Naive B cell (primary cell): ENCODE measurements at places on chromosomes 12 and 14. TPM values are rescaled to one million over a fixed set of nuclear protein-coding genes. Genes with fewer than 3 reads are reported as not detected.

The NTS gene
- not detected for polyA plus RNA-seq

DNA sequence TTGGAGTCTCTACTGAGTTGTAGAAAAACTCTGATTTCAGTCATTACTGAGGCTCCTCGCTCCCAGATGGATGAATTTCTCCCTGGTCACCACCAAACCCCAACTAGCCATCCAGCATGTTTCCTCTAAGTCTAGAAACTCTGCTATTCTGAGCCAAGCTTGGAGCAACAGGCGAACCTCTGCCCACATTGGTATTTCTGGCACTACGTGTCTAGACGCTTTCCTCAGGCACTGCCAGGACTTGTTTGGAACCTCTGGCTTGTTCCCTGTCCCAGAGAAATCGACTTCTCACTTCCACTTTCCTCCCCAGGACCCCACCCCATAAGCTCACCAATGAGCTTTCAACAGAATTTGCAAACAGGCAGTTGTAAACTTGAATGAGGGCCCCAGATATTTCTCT is 27.6 kb downstream of the WSCD2 start:
- no peak for DNase-seq
- H3K27me3 ChIP-seq, result peaks cover 14% of the 10 kb centered on the region
- no peak overlapping the region for H3K27ac ChIP-seq
- H3K36me3 ChIP-seq, result no peaks in the 10 kb centered on the region

The KRT78 gene
- not detected for polyA plus RNA-seq

The HHIPL1 gene
- polyA plus RNA-seq, result not detected

DNA sequence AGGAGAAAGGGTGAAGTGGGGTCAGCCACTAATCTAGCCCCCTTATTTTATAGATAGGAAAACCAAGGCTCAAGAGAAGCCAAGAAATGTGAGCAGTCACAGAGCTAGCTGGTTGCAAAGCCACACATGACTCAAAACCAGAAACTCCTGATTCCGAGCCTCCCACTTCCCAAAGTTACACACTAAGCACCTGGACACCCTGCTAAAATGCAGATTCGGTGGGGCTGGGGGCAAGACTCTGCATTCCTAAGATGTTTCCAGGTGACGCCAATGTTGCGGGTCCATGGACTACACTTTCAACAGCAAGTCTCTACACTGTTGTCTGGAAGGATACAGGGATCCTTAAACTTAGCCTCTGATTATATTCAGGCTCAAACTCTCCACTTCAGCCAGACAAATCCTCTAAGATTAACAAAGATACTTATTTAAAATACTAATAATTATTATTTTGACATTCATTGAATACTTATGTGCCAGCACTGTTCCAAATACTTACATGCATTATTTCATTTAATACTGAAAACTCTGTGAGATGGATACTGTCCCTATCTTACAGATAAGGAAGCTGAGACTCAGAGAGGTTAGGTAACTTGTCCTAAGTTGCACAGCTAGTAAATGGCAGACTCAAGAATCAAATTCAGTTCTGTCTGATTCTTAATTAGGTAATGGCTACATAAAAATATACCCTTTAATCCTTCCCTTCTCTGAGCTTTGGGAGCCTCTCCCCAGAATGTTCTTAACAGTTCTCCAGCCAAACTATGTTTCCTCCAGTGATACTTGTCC is 81.4 kb downstream of the CRACR2A start:
- no peak overlapping the region for H3K27ac ChIP-seq
- H3K27me3 ChIP-seq, result no peaks in the 10 kb centered on the region
- no peaks in the 10 kb centered on the region for H3K4me1 ChIP-seq
- H3K4me3 ChIP-seq, result no peak overlapping the region

DNA sequence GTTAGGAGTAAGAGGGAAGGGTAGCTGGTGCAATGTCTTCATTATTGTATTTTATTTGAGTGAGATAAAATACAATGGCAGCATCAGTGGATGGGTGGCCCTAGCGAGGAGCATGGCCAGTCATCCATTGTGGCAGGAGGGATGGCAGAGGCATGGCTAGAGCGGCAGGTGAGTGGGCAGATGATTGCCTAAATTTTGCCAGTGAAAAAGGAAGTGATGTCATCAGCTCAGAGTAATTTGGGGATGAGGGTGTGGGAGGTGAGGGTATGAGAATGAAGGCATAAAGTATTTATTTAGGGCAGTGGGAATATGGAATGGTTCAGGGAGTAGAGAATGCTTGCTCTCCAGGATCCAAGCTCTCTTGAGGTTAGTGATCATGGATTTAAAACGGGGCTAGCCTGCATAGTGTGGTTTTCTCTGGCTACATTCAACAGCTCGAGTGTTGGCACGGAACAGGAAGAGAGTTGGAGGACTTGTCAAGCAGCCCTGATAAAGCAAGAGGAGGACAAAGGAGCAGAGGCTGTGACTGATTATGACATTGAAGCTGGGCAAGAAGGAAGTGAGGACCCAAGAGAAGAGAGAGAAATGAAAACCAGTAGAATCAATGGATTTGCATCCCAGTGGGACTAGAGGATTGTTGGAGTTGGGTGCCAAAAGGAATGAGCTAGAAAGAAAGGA is 18.7 kb upstream of the SERPINA6 start:
- no peak for DNase-seq
- no peak overlapping the region for H3K4me3 ChIP-seq
- H3K27ac ChIP-seq, result peak overlapping the region; percentile 76
- peaks cover 21% of the 10 kb centered on the region for H3K27me3 ChIP-seq
- H3K4me1 ChIP-seq, result peaks cover 4% of the 10 kb centered on the region

The PRICKLE1 gene
- 26.6 TPM for polyA plus RNA-seq

The IQSEC3 gene
- polyA plus RNA-seq, result not detected

- peaks cover 9% of the 10 kb centered on the region for H3K27me3 ChIP-seq
- H3K4me3 ChIP-seq, result no peak overlapping the region
- no peak for DNase-seq
- H3K36me3 ChIP-seq, result no peaks in the 10 kb centered on the region
- H3K4me1 ChIP-seq, result peaks cover 3% of the 10 kb centered on the region
- H3K27ac ChIP-seq, result no peak overlapping the region
These were observed 29.0 kb upstream of the SMOC1 start for GRCh38 chr14:69850086-69850735.

The KLHL33 gene
- polyA plus RNA-seq, result 0.13 TPM

- no peak overlapping the region for H3K4me3 ChIP-seq
- no peaks in the 10 kb centered on the region for H3K36me3 ChIP-seq
- H3K4me1 ChIP-seq, result no peaks in the 10 kb centered on the region
These were observed 11.3 kb downstream of the MEG3 start for GRCh38 chr14:100836941-100837804.

- H3K27ac ChIP-seq, result no peak overlapping the region
- no peaks in the 10 kb centered on the region for H3K36me3 ChIP-seq
- DNase-seq, result no peak
- peak overlapping the region; percentile 44 for H3K4me3 ChIP-seq
- H3K4me1 ChIP-seq, result peaks cover 69% of the 10 kb centered on the region
These were observed 13.9 kb downstream of the PELI2 start for GRCh38 chr14:56131865-56132833.

DNA sequence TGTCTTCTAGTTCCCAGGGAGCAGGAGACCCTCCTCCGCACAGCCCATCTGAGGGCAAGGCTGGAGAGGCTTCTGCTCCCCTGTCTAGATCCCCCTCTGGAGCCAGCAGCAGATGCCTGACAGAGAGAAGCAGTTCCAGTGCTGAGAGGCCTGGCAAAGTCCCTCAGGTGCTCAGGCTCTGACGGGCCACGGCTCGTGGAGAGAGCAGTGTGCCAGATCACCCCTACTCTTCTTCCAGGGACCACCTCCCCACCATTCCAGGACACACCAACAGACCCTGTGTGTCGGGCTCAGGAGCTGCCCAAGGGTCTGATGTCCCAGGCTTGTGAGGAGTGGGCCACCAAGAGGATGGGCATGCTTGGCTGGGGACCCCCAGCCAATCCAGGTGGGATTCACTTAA is 22.5 kb upstream of the C14orf180 start:
- peaks cover 7% of the 10 kb centered on the region for H3K27me3 ChIP-seq
- H3K4me1 ChIP-seq, result no peaks in the 10 kb centered on the region
- no peak overlapping the region for H3K4me3 ChIP-seq
- no peak for DNase-seq

- peaks cover 4% of the 10 kb centered on the region for H3K36me3 ChIP-seq
- no peak overlapping the region for H3K4me3 ChIP-seq
- H3K4me1 ChIP-seq, result peaks cover 7% of the 10 kb centered on the region
- peak overlapping the region; percentile 43 for H3K27ac ChIP-seq
These were observed 46.0 kb upstream of the OR5AU1 start for GRCh38 chr14:21201732-21202462.

- no peaks in the 10 kb centered on the region for H3K36me3 ChIP-seq
- H3K4me1 ChIP-seq, result no peaks in the 10 kb centered on the region
- H3K4me3 ChIP-seq, result no peak overlapping the region
- H3K27me3 ChIP-seq, result peaks cover 9% of the 10 kb centered on the region
These were observed 13.4 kb downstream of the SERPINA6 start for GRCh38 chr14:94309721-94310120.

The CLEC6A gene
- not detected for polyA plus RNA-seq

DNA sequence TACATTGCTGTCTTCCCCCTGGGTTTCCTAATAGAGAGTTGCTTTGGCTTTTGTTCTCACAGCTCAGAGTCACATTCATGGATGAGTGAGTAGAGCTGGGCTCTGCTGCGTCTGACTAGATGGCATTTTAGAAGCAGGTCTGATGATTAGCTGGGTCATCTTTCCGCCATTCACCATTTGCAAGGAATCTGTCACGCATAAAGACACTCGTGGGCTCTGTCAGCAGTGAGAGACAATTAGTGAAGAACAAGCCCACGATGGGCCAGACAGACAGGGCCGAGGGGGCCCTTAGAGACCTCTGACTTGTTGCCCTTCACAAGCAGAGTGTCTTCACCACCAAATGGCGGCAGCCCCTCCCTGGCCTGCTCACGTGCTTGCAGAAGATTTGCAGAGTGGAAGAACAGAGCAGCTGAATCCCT is 175.0 kb downstream of the CRADD start:
- H3K27me3 ChIP-seq, result no peaks in the 10 kb centered on the region
- no peak overlapping the region for H3K4me3 ChIP-seq
- H3K36me3 ChIP-seq, result peaks cover 10% of the 10 kb centered on the region
- DNase-seq, result no peak
- H3K27ac ChIP-seq, result no peak overlapping the region
- H3K4me1 ChIP-seq, result peaks cover 20% of the 10 kb centered on the region

DNA sequence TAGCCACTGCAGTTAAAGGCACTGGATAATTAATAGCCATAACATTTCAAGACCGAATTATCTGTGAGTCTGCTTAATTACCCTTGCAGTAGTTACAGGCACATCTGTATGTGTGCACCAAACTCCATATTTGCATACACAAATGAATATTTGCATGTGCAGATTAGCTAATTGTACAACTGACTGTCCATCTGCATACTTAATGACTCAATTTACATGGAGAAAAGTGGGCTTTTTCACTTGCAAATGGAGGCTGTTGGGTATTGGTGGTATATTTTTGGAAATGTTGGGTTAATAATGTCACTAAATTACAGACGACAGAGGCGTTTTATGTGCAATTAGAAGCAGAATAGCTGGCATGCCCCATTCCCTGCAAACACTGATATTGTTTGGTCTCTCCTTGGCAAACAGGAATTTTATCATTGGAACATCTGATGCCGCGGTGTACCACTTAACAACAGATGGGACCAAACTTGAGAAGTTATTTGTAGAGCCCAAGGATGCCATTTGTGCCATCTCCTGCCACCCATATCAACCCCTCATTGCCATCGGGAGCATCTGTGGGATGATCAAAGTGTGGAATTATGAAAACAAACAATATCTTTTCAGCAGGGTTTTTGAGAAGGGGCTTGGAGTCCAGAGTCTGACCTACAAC is 39.6 kb downstream of the CFAP251 start:
- no peak overlapping the region for H3K27ac ChIP-seq
- no peak overlapping the region for H3K4me3 ChIP-seq
- no peaks in the 10 kb centered on the region for H3K36me3 ChIP-seq
- H3K4me1 ChIP-seq, result peaks cover 20% of the 10 kb centered on the region
- DNase-seq, result no peak
- no peaks in the 10 kb centered on the region for H3K27me3 ChIP-seq

DNA sequence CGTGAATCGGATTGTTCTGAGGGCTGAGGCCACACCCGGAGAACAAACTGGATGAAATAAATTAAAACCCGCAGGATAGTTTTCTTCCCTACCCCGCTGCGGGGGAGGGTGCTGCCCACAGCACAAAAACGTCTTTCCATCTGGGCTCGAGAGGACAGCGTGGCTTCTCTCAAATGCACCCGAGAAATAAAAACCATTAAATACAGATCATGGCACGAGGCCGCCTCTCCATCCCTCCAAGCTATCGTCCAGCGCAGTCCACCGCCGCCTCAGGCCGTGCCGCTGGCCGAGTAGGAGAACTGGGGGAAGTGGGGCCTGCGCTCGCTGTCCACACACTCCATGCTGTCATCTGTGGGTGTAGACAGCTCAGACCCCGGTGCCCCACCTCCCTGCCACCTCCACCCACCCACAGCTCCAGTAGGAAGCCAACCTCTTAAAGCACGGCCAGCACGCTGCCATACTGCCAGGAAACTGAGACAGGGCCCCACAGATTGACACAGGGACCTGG is 17.2 kb downstream of the SIVA1 start:
- peaks cover 20% of the 10 kb centered on the region for H3K36me3 ChIP-seq
- no peak overlapping the region for H3K27ac ChIP-seq
- no peak for DNase-seq
- no peaks in the 10 kb centered on the region for H3K27me3 ChIP-seq
- peaks cover 13% of the 10 kb centered on the region for H3K4me1 ChIP-seq

- H3K27me3 ChIP-seq, result no peaks in the 10 kb centered on the region
- no peaks in the 10 kb centered on the region for H3K36me3 ChIP-seq
- DNase-seq, result no peak
These were observed 111.0 kb downstream of the MSRB3 start for GRCh38 chr12:65389436-65389835.

DNA sequence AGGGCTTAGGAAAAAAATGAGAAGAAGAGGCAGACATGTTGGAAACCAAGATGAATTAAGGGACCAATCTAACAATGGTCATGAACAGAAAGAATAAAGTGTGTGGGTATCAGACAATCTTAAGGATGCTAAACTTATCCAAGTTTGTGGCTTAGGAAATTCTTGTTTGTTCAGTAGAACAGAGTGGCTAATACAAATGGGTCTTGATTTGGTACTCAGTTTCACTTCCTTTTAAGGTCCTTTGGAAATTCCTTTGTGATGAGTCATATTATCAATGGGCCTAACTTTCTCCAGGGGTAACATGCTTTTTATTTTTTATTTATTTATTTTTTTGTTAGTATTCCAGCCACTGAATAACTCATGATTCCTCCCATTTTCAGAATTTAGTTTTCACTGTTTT is 1154.7 kb upstream of the FLRT2 start:
- no peak for DNase-seq
- H3K36me3 ChIP-seq, result no peaks in the 10 kb centered on the region
- no peaks in the 10 kb centered on the region for H3K4me1 ChIP-seq

- H3K4me3 ChIP-seq, result no peak overlapping the region
- no peaks in the 10 kb centered on the region for H3K4me1 ChIP-seq
- DNase-seq, result no peak
- no peaks in the 10 kb centered on the region for H3K27me3 ChIP-seq
- peaks cover 39% of the 10 kb centered on the region for H3K36me3 ChIP-seq
These were observed 65.4 kb upstream of the SAV1 start for GRCh38 chr14:50733494-50733893.
